ENCODE measurements at places on chromosomes 7 and 10. TPM values are rescaled to one million over a fixed set of nuclear protein-coding genes. Genes with fewer than 3 reads are reported as not detected.

GRCh38 chr7:85165263-85165662 is 21.6 kb downstream of the SEMA3D start:
- no peak for DNase-seq

GRCh38 chr7:129948338-129948737 is 4.4 kb downstream of the UBE2H start:
- no peak for DNase-seq

DNA sequence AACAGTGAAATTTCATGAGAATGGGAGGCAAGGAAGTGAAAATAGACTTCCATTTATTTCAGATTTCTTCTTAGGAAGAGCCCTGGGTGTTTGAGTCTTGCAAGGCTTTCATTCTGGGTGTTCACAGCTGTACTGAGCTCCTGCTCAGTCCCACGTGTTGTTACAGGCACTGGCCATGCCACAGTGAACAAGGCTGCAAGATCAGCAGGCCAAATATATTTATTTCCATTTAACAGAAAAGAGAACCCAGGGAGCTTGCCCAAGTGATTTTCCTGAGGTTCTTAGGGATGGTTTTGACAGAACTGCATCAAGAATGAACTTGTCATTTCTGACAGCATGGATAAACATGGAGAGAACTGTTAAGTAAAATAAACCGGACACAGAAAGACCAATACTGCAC is 54.5 kb upstream of the CD36 start:
- no peak for DNase-seq

GRCh38 chr10:119268871-119269506 is 61.6 kb downstream of the GRK5 start:
- DNase-seq = no peak

DNA sequence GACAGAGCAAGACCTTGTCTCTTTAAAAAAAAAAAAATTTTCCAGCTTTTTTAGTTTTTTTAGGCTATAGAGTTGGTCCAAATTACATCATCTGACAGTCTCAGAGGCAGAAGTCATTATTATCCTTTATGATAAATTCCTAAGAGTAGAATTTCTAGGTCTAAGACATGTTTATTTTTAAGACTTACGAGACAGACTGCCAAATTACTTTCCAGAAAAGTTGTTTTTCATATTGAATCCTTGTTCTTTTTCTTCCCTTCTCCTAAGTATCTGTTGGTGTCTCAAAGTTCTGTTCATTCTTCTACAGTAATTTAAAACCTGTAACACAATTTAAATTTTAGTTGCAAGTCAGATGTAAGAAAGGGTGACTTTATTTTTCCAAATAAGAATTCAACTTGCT is 421.4 kb downstream of the GALNT17 start:
- DNase-seq = no peak

DNA sequence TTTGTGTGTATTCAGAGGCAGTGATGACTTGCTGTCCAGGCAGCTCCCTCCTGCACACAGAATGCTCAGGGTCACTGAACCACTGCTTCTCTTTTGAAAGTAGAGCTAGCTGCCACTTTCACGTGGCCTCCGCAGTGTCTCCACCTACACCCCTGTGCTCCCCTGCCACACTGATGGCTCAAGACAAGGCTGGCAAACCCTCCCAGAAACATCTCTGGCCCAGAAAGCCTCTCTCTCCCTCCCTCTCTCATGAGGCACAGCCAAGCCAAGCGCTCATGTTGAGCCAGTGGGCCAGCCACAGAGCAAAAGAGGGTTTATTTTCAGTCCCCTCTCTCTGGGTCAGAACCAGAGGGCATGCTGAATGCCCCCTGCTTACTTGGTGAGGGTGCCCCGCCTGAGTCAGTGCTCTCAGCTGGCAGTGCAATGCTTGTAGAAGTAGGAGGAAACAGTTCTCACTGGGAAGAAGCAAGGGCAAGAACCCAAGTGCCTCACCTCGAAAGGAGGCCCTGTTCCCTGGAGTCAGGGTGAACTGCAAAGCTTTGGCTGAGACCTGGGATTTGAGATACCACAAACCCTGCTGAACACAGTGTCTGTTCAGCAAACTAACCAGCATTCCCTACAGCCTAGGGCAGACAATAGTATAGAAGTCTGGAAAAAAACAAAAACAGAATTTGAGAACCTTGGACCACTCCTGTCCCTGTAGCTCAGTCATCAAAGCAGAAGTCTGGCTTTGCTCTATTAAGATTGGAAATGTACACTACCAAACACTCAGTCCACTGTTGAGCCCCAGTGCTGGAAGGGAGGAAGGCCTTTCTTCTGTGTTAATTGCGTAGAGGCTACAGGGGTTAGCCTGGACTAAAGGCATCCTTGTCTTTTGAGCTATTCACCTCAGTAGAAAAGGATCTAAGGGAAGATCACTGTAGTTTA is 15.8 kb downstream of the SCD start:
- DNase-seq = no peak

GRCh38 chr10:32041290-32042028 is 14.8 kb downstream of the KIF5B start:
- DNase-seq = no peak

GRCh38 chr10:118584181-118584954 is 11.1 kb downstream of the PRLHR start:
- DNase-seq = no peak

- DNase-seq = no peak
Observed at GRCh38 chr10:121495719-121496118, 102.5 kb downstream of the FGFR2 start.

- no peak for DNase-seq
Observed at GRCh38 chr7:16098585-16099179, 322.7 kb downstream of the CRPPA start.

- no peak for DNase-seq
Observed at GRCh38 chr10:126849646-126850045, 55.6 kb upstream of the DOCK1 start.

DNA sequence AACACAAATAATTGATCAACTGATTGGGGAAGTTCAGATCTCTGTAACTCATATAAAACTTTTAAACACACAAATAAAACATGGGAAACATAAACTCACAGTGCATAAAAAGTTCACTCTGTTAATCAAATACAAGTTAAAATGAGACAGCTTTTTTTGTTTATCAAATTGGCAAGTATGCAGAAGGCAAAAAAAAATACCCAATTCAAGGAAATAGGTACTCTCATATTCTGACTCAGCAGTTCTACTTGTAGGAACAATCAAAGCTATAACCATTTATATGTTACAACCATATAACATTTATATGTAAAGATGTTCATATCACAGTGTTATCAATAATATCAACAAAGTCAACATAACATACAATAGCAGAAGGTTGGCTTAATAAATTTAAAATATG is 102.0 kb downstream of the CNOT4 start:
- DNase-seq = no peak

DNA sequence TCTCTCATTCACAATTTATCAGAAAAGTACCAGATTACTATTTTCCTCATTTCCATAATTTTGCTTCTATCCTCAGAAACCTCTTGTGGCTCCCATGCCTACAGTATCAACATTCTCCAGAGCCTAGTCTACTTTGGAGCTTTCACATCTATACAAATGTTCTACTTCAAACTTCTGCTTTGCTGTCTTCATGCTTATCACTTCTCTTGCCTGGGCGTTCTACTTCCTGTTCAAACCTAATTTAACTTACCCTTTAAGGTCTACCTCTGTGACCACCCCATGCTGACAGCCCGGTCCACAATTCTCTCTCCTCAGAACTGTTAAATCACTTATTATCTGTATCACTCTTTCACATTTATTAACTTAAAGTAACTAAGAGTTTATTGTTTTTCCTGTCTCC is 6.1 kb upstream of the PTPN12 start:
- no peak for DNase-seq

- DNase-seq = no peak
Observed at GRCh38 chr10:24550680-24551079, 173.0 kb downstream of the ARHGAP21 start.

GRCh38 chr7:157881048-157881771 is 544.4 kb downstream of the DNAJB6 start:
- no peak for DNase-seq

DNA sequence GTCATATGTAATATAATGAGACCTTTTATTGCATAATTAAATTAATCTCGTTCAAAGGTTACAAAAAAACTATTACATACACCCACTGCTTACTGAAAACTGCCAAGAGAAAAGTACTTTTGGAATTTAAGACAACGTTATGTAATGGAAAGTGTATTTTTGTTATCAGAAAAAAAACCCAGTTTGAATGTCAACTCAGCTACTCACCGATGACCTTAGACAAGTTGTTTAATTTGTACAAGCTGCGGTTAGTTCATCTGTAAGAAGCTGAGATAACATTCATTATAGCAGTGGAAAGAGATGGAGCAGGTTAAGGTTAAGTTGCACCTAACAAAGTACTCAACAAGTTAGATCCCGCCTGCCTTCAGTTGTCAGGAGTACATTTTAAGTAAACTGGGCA is 1.1 kb downstream of the PSMA2 start:
- DNase-seq = no peak

- peak; percentile 24 for DNase-seq
Observed at GRCh38 chr10:70492786-70493659, 14.5 kb downstream of the PALD1 start.

- no peak for DNase-seq
Observed at GRCh38 chr10:42938351-42938750, 138.5 kb upstream of the RET start.

- DNase-seq = no peak
Observed at GRCh38 chr10:109587366-109587765, 335.9 kb downstream of the XPNPEP1 start.

DNA sequence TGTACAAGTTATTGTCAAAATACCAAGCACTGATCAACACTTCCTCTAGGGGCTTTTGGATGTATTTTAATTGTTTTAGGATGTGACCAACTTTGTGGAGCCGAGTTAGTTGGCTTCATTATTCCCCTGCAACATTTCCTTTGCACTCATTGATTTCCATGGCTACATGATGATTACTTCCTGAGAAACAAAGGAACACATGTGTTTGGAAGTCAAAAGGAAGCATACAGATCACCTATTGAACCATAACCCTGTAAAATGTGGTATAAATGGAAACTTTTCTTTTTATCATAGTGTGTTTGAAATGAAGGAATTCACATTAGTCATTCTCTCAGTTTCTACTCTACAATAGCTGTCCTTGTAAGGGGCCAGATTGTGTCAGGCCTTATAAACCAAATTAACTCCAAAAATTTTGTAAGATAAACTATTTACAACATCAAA is 32.2 kb upstream of the EXOC6 start:
- no peak for DNase-seq

GRCh38 chr7:122148878-122149277 is 4.8 kb upstream of the AASS start:
- no peak for DNase-seq

The DPCD gene
- total RNA-seq = 15.7 TPM

The SPDYE8 gene
- not detected for total RNA-seq

The CYCS gene
- total RNA-seq = 129 TPM

The SLC13A1 gene
- total RNA-seq = not detected

The XPNPEP1 gene
- 144 TPM for total RNA-seq

The PPP1R17 gene
- not detected for total RNA-seq

The PRXL2A gene
- 21.7 TPM for total RNA-seq

Measured in transverse colon (tissue), 4 donors.